ENCODE measurements at places on chromosomes 5 and 9.

DNA sequence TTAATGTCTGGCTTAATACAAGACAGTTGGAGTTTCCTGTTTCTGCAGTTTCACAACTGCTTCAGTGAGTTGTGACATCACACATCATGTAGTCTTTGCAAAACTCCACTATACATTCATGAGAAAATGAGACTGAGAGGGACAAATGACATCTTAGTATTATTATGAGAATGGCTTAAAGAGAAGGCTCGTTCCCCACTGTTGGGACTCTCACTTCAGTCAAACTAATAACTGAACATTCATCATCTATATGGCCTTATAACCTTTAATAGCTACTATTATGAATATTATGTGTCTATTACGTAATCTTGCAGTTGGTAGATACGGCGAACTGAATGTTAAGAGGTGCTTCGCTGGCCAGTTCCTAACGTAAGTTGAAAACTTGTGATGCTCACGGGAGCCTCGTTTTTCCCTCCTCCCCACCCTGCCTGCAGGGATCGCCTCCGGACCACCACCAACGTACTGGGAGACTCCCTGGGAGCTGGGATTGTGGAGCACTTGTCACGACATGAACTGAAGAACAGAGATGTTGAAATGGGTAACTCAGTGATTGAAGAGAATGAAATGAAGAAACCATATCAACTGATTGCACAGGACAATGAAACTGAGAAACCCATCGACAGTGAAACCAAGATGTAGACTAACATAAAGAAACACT lies 79.4 kb downstream of the SLC1A3 start:
- no peak for DNase-seq

GRCh38 chr5:151810449-151810848 lies 38.7 kb downstream of the G3BP1 start:
- DNase-seq, result no peak

DNA sequence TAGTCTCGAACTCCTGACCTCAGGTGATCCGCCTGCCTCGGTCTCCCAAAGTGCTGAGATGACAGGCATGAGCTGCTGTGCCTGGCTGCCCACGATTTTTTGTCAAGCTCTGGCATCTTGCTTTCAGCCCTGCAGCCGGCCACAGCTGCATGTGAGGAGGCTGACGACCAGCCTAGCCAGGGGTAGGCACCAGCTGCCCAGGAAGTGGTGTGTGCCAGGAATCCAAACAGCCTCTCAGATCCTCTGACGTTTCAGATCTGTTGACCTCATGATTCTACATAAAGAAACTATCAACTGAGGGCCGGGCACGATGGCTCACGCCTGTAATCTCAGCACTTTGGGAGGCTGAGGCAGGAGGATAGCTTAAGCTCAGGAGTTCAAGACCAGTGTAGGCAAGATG lies 19.0 kb downstream of the DYNC2I2 start:
- DNase-seq, result no peak

DNA sequence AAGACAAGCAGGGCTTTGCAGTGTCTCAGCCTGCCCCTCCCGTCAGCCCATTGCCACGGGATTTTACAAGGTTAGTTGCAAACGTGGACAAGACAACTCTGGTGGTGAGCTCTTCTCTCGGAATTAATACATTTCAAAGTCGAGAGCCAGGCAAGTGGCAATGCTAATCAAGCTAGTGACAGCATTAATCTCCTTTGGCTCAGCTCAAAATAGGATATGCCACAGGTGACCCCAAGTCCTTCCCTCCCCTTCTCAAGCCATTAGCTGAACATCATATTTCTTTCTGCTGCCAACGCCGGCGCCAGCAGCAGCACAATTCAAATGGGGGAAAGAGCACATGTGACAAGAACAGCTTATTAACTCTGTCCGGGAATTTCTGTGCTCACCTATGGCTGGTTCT lies 190.1 kb downstream of the ATPSCKMT start:
- DNase-seq, result no peak

DNA sequence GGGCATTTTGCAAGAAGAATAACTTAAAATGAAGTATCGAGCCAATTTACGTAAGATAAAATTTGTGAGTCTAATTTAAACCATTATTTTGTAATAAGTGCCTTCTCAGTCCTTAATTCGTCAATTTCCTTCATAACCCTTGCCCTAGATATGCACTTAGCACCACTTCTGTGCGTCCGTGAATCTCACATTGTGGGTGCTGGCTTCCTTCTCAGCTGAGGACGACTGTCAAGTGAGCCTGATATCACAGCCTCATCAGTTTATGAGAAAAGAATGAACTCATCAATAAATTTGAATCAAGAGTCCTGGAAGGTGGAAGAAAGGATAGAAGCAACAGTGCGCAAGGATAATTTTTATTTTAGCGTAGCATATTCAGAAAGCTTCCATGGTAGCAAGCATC lies 64.5 kb downstream of the MARCHF11 start:
- no peak for DNase-seq
